ENCODE measurements at places on chromosomes 6 and 20. TPM values are rescaled to one million over a fixed set of nuclear protein-coding genes. Genes with fewer than 3 reads are reported as not detected.

GRCh38 chr20:51174536-51174935 lies 151.6 kb upstream of the KCNG1 start:
- DNase-seq, result no peak

- DNase-seq, result no peak
Measured at GRCh38 chr20:54846948-54847347, 371.6 kb downstream of the DOK5 start.

DNA sequence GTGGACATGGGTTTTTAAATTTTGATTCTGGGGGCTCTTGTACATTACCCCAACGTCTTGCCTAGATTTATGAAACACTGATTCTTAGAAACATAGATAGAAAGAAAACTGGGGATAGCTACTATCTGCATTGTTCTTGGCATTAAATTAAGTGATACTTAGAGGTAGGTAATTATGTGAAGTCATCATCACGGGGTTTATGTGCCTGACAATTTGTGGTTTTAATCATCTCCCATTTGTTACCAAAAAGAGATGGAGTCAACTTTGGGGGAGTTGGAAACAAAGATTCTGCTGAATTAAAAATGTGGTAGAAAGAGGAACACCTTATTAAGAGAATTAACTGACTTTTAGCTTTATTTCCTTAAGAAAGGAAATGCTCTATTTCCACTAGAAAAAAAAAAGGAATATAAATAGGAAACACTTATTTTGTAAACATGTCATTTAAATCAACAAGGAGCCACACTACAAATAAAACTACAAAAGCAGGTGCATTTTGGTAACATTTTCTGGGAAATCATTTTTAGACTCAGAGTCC lies 5.6 kb downstream of the TNFAIP3 start:
- DNase-seq, result no peak

- DNase-seq, result no peak
Measured at GRCh38 chr20:4457566-4458543, 263.9 kb upstream of the PRND start.

- DNase-seq, result no peak
Measured at GRCh38 chr6:45192556-45192955, 135.6 kb upstream of the RUNX2 start.

DNA sequence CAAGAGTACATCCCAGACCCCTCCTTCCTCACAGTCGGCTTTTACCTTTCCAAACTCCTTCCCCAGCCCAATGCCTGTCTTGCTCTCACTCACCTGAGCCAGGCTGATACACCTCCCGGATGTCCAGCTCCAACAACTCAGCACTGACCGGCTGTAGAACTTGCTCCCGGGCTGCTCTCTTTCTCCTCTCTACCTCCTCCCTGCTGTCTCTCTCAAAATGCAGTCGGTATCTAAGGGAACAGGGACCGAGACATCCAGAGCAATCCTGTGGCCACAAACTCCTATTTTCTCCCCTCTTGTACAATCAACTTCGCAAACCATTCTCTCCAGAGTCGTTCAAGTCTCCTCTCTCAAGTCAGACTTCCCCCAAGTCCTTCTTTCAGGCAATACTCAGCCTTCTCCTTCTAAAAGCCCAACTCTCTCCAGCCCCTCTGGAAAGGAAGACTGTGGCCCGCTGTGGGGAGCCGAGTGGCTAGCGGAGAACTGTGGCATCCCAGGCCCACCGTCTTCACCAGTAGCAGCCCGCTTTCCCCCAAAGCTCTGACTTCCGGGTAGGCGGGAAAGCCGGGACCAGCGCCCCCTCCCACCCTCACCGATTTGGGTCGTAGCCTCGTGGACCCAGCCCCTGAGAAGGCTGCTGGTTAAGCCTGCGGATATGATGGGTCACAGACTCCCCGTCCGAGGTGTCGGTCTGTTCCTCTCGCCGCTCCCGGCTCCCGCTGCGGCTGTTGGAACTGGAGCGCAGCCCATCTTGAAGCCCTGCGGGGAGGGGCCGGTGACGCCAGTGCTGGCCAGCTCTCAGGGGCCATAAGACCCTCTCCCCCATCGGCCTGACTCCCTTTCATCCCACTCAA lies 1.1 kb downstream of the GNL1 start:
- DNase-seq, result peak; percentile 45

DNA sequence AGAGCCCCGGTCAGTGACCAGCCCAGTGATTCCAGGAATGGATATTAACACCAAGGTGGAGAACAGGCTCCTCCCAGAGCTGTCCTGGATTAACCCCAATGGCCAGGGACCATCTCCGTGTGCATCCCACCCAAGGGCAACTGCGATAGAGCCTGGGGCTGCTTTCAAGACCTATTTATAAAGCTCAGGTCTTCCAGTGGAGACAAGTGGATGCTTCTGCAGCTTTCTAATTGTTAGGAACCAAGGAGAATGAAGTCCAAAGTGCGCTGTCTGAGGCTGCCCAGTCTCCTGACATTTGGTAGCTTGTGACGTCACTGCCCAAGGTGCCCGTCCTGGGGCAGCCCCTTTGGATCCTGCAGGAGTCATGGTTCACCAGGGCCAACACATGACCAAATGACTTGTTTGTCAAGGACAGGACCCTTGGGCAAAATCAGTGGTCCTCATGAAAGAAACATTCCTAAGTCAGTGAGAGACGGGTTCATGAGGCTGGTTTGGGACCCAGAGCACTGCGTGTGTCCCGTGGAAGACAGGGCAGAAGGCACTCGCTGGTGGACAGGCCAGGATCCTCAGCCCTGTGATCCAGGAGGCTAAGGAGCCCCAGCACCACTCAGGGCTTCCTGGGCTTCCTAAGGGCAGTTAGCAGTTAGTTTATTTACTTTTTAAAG lies 174.9 kb downstream of the ANKRD60 start:
- DNase-seq, result no peak

DNA sequence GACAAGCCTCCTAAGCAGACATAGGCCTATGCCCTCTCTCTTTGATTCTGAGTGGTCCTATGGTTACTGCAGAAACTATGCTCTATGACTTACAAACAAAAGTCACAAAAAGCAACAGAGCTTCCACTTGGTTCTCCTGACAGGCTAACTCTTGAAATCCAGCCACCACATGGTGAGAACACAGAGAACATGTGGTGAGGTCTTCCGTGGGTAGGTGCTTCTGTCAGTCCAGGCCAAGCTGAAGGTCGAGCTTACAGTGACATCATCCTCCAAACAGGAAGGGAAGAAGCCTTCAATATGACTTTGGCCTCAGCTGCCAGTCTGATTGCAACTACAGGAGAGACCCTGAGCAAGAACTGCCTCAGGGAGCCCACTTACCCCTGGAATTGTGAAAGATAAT lies 265.5 kb downstream of the TBX18 start:
- no peak for DNase-seq

DNA sequence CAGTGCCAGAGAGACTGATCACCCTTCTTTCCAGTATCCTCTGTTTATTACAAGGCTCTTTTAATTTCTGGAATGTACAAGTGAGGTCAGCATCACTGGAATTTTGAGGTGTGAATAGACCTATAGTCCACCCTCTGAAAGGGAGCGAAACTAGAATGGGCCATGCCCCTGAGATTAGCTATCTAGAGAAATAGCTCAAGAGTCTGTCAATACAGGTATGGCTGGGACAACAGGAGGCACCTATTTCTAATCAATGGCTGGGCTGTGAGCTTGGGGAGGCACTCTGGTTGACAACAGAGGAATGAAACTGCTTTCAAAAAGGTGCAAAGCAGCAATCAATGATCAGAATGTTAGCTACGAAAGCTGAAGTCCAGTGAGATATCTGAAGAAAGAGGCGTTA lies 17.3 kb upstream of the CITED2 start:
- no peak for DNase-seq

- no peak for DNase-seq
Measured at GRCh38 chr6:145031962-145032361, 703.4 kb downstream of the EPM2A start.

- DNase-seq, result peak; percentile 8
Measured at GRCh38 chr6:80605165-80605989, 498.9 kb downstream of the BCKDHB start.

GRCh38 chr6:34150766-34151165 lies 4.9 kb upstream of the GRM4 start:
- no peak for DNase-seq

DNA sequence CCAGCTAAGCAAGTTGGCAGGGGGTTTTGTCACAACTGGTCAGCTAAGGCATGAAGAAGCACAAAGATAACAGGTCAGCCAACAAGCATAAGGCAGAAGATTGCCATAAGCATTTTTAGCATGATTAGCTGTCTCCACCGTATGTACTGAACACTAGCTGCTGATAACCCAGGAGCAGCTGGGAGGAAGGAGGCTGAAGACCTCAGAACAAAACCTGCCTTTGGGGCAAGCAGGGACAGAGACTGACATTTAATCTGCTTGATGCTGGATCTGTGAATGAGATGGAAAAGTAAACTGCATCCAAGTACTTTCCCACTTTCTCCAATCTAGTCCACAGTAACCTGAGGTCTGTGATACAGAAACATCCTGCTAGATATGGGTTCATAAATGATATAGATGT lies 353.0 kb upstream of the MAP3K7 start:
- no peak for DNase-seq

GRCh38 chr20:48242623-48243022 lies 457.3 kb upstream of the SULF2 start:
- DNase-seq, result no peak

GRCh38 chr6:73732845-73733675 lies 37.1 kb downstream of the CD109 start:
- peak; percentile 78 for DNase-seq

DNA sequence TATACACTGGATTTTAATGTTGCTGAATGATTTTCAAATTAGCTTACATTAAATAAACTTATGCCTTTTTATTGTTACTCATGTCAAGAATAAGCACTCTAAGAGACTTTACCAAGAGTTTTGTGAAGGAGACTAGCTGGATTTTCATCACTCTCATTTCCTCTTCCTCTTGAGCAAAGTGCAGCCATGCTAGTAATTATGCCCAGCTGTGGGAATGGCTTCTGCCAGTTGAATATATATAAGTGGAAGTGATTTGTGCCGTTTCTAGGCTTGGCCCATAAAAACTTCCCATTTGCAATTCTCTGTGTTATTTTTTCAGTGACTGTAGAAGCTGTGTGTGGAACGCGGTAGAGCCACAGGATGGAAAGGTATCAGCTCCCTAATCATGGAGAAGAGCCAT lies 255.8 kb downstream of the HDGFL1 start:
- no peak for DNase-seq

DNA sequence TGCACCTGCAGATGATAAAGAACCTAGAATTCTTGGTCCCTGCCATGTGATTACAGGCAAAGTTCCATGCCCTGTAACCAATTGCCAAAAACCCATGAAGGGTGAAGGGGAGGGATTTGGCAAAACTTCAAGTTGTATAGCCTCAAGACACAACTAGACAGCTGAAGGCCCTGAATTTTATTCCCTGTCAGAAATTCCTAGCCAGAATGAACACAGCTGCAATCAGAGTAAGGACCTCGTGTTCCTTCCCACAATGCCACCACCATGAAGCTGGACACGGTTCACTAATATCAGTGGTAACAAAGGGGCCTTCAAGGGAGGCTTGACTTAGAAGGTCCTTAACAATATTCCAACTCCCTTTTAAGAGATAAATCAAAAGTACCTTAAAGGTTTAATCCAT lies 22.5 kb upstream of the IRAK1BP1 start:
- no peak for DNase-seq

DNA sequence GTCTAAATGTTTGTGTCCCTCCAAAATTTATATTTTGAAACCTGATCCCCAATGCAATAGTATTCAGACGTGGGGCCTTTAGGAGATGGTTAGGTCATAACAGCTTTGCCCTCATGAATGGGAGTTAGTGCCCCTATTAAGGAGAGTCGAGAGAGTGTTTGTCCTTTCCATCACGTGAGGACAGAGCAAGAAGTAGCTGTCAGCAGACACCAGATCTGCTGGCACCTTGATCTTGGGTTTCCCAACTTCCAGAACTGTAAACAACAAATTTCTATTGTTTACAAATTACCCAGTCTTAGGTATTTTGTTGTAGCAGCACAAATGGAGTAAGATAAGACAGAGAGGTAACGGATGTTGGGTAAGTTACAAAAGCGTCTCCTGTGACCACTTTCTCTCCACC lies 46.6 kb downstream of the FAM50B start:
- DNase-seq, result no peak

DNA sequence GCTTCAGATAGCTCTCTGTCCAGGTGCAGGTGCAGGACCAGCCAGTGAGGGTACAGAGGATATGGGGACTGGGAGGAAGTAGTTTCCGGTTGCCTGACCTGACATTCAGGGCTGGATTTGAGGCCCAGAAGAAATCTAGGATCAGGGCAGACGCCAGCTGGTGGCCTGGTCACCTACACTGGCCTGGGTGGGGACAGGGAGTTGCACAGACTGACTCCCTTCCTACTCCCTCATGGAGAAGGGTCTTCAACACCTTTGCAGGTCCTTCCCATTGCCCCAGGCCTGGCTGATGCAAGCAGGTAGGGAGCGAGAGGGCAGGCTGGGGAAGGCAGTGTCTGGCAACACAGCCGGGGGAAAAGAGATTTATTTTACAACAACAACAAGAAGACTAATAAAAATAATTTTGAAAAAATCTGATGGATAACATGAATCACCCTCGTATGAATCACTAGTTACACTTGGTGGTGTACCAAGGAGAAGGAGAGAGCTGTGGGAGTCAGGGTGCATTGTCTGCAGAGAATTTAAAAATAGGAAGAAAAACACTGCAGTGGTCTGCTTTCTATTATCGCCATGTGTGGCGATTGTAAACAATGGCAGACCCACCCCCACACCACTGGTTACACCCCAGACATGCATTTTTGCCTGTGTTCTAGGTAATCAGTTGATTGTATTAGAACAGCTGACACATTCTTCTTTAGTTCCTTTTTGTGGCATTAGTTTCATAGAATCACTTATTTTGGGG lies 62.3 kb upstream of the SNX9 start:
- DNase-seq, result no peak

DNA sequence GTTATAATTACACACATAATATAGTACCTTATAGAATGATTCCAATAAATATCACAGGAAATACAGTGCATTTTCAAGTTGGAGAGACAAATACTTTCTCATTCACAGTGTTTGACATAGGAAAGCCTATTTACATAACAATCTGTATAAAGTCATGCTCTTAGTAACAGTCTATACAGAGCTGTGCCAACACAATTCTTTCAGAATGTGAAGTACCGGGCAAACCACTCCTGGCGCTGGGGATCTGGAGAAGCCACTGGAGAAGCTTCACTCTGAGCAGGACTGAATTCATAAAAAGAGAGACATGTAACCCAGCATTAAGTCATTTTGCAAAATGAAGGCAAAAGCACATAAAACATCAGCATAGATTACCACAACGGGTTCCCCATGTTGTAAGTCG lies 24.9 kb upstream of the MCM9 start:
- DNase-seq, result no peak

SEL1L2 gene
- not detected for total RNA-seq

SLC9A8 gene
- 9.7 TPM for total RNA-seq

FAM217A gene
- not detected for total RNA-seq

HSPA12B gene
- total RNA-seq, result 1.1 TPM

COL11A2 gene
- 4.2 TPM for total RNA-seq

COL21A1 gene
- total RNA-seq, result not detected

BPIFA1 gene
- total RNA-seq, result not detected
